CD4-positive, alpha-beta T cell treated with Interleukin-12 subunit alpha and Interleukin-12 subunit beta, for 1 hour (primary cell): ENCODE measurements at places on chromosomes 11 and 22.

- peak; percentile 20 for DNase-seq
Measured at GRCh38 chr11:67056267-67057204, at the start of gene RHOD. Gene RHOD, plus strand, starts transcription at chr11:67056847. Its CDS starts 56 bp downstream, at chr11:67056903.

- no peak for DNase-seq
Measured at GRCh38 chr22:24494167-24494527, 985 bp upstream of the UPB1 start.

- DNase-seq, result no peak
Measured at GRCh38 chr11:119470317-119471291, 47.6 kb upstream of the THY1 start.

- no peak for DNase-seq
Measured at GRCh38 chr11:103294516-103294915, 185.3 kb downstream of the DYNC2H1 start.

DNA sequence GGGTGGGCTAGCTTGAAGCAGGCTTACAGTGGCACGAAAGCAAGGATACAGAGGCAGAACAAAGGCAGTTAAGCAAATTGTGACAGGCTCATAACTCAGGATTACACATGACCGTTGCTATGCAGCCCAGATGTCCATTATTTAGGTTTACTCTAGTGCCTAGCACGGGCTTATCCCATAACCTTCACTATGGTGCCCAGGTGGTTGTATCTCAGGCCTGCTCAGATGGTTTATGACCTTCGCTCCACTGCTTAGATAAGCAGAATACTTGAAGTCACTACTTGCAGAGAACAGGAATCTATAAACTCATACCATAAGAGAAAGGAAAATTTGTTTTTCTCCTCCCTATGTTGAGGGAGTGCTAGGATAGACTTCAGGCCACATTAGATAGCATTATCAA is 9.0 kb downstream of the OR6M1 start:
- no peak for DNase-seq

DNA sequence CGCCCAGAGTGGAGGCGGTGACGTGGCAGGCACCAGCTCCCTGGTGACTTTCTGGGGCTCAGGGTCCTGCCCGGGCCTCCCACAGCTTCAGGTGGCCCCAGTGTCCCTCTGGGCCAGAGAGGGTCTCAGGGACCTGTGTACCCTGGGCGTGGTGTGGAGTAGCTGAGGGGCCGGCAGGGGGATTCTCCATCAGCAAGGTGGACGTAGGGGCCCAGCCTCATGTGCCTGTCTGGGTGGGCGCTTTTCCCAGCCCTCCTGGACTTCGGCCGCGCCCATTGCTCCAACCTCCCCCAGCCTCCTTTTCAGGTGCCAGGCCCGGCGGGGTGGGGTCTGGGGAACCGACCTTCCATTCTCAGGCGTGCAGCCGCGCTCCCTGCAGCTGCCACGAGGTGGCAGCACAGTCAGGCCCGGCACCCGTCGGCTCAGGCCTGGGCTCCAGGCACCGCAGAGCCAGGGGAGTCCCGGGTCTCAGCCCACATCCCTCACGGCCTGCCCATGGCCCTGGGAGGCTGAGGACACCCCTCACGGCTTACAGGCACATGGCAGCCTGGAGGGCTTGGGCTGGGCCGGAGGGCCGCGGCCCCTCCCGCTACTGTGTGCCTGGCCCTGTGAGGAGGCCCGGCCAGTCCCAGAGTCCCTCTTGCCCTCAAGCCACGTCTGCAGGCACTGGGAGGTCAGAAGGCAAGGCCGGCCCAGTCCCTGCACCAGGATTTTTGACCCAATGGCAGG is 19.9 kb upstream of the MUC5B start:
- DNase-seq, result peak; percentile 63

- no peak for DNase-seq
Measured at GRCh38 chr11:132171031-132171430, 800.6 kb downstream of the NTM start.

GRCh38 chr11:92886243-92886905 is 83.1 kb upstream of the MTNR1B start:
- no peak for DNase-seq

- DNase-seq, result no peak
Measured at GRCh38 chr11:88520391-88520790, 182.9 kb upstream of the CTSC start.

GRCh38 chr11:116275635-116276034 is 497.2 kb downstream of the BUD13 start:
- DNase-seq, result no peak

DNA sequence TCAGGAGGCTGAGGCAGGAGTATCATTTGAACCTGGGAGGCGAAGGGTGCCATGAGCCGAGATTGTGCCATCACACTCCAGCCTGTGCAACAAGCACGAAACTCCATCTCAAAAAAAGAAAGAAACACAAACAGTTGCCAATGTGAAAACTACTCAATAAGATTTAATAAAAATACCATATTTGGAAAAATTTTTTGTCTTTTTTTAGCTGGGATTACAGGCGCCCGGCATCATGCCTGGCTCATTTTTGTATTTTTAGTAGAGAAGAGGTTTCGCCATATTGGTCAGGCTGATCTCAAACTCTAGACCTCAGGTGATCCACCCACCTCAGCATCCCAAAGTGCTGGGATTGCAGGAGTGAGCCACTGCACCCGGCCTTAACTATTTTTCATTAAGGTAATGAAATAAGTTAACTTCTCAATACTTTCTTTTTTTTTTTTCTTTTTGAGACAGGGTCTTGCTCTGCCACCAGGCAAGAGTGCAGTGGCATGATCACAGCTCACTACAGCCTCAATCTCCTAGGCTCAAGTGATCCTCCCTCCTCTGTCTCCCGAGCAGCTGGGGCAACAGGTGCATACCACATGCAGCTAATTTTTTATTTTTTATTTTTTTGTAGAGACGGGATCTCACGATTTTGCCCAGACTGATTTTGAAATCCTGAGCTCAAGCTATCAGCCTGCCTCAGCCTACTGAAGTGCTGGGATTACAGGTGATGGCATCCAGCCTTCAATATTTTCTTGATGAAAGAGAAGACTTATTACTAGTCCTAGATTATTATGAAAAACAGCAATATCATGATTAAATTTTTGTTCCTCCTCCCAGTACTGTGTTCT is 4746.2 kb upstream of the OR11H1 start:
- DNase-seq, result no peak

- DNase-seq, result no peak
Measured at GRCh38 chr11:116563712-116564047, 209.1 kb downstream of the BUD13 start.

DNA sequence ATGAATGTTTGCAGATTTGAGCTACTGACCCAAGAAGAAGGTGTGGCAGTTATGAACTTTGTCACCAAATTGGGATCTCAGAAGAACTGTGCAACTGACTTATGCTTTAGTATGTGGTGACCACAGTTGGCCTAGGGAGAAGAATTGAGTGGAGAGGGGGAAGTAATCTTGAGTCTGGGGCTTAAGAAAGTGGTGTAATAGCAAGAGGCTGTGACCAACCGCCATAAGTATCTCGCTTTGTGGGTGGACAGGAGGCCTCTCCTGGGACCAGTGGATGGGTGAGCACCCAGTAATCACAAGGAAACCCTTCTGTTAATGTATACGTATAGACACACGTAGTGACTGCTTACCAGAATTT is 12.7 kb upstream of the IL10RA start:
- DNase-seq, result no peak

DNA sequence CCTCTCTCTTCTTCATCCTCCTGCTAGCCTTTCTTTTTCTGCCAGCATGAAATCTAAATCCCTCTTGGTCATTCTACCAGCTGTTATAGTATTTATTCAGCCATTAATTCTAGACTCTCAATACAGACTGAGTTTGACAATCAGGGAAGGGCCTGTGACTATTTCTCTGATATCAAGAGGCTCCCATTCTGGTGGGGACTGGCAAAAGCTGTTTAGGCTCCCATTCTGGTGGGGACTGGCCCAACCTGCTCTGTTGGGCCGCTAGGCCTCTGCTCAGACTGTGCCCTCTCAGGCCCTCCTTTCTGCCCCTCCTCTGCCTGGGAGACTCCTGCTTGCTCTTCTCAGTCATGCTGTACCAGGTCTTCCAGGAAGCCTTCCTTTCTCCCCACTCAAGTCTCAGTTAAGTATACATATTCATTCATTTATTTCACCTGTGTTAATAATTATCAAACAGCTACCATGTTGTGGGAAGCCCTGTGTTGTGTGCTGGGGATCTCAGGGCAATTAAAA is 323.7 kb upstream of the NARS2 start:
- no peak for DNase-seq

DNA sequence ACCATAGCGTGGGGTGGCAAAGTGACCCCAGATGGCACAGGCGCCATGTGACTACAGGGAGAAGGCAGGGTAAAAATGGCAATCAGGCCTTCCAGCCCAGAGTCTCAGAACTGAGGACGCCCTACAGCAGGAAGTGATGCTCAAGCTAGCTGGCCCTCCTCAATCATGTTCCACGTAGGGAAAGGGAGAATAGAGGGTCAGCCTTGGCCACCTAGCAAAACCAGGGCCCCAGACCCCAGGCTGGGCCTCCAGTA is 978 bp upstream of the ANKRD13D start:
- DNase-seq, result no peak

GRCh38 chr11:70489276-70489675 is 90.9 kb downstream of the CTTN start:
- no peak for DNase-seq

DNA sequence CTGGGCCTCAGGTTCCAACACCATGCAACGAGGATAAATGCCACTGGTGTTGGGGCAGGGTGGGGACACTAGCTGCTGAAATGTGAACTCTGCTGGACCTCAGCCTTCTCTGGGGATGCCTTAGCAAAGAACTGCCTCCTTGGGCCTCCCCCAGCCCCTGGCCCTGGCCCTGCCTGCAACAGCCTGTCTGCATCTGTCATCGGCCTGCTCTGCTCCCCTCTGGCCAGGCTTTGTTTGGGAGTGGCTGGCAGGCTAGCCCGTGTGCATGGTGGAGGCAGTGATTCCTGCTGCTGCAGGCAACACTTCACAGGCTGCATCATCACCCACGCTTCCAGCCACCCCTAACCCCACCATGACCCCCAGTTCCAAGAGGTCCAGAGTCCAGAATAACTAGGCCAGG is 11.5 kb upstream of the MYOD1 start:
- DNase-seq, result no peak

DNA sequence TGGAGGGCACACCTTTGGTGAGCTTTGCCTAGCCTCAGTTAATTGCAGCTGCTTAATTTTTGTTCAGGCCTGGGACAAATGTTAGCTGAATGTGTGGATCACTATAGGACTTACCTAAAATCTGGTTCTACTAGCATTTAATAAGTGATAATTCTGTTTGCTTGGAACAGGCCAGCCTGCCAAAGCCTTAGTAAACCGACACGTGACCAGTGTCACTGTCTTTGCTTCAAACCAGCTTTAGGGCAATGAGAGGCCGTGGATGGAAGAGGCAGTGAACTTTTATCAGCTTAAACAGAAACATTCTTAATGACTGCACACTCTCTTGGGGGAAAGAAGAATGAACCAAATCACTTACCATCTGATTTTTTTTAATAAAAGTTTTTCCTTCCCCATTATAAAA is 10.8 kb downstream of the PARVA start:
- DNase-seq, result no peak

DNA sequence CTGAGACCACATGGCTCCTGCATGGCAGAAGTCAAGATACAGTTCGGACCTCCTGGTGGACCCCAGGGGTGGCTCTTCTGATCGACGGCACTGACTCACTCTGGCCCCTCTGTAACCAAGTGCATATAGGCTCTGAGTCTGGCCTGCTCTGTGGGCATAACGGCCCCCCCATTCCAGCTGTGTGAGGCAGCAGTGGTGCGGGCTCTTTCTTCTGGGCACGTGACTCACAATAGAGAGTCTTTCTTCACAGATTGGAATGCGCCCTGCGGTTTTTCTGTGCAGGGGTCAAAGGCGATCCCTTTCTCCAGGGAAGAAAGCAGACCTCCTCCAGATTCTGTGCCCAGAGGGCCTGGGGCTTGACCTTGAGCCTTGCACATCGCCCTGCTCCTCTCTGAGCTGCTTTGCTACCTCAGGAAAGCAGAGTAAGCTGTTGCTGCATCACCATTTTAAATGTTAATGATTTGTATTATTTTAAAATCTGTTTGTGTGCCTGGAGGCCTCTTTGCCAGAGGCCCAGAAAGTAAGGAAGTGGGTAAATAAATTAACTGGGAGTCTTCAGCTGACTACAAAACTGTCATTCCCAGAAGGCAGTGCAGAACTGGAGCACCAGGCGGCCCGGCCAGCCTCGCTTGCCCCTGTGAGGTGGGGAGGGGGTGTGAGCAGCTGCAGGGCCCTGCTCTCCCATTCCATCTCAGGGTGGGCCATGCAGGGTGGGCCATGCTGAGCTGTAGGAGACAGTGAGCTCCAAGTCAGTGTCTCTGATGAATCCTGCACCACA is 199.0 kb downstream of the GRIK4 start:
- DNase-seq, result no peak

DNA sequence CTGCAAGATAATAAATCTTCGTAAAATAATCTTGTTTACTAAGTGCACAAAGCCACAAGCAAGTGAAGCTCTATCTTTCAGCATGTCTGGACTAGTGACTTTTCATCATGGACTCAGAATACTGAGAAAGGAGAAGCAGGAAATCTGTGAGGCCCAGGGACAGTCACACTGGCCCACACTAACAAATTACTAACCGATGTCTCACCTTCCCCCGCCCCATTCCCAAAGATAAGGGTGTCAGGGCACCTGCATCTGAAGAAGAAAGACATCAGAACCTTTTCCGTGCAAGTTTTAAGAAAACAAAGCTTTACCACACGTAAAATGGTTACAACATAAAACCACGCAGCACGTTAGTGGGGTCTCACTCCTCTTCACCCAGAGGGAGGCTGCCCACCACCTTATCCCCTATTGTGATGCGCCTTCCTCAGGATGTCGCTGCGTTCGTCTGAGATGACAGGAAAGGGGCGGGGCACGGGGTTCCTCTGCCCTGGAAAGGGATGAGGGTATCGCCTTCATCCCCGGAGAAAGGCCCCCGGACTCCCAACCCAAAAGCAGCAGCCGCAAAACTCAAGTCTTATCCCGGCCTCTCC is 616 bp downstream of the BTBD10 start:
- peak; percentile 49 for DNase-seq

DNA sequence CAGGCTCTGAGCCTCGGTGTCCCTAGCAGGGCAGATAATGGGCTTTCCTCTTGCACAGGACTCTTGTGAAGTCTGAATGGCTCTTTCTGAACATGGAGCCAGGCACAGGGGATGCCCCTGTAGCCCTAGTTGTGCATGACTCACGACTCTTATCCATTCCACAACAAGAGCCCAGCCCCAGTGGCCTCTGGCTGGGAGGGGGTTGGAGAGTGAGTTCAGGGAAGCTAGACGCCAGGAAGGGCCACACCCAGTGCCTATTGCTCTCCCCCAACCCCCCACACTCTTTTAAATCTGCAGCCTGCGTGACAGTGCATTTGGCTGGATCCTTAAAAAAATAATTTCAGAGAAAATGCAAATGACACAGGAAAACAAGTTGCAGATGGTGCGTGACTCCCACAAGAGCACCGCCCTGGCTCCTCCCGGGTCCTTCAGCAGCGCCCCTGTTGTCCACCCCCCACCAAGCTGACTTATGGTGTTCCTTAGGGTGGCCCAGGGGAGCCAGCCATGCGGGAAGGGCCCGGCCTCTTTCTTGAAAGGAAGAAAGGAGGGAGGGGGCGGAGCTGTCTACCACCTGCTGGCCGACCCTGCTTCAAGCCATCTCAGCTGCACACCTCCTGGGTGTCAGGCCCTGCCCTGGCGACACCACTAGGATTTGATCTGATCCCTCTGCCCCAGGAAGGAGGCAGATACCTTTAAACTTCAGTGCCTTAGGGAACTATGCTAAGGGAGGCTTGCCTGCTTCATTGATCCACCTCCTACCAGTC is 74.7 kb downstream of the MN1 start:
- DNase-seq, result no peak
